ENCODE measurements at places on chromosomes 3 and 15. TPM values are rescaled to one million over a fixed set of nuclear protein-coding genes. Genes with fewer than 3 reads are reported as not detected.

The EXD1 gene
- total RNA-seq: not detected

The MPI gene
- 28.9 TPM for total RNA-seq

The CCR3 gene
- total RNA-seq: not detected

The RPL22L1 gene
- total RNA-seq: 53.5 TPM

The GOLGA8S gene
- 0.14 TPM for total RNA-seq

The CPOX gene
- 7.0 TPM for total RNA-seq

The RLBP1 gene
- total RNA-seq: not detected

The GHSR gene
- not detected for total RNA-seq

The HIGD2B gene
- total RNA-seq: not detected

The SNX22 gene
- total RNA-seq: 0.14 TPM

The RETNLB gene
- not detected for total RNA-seq

The SMCO1 gene
- total RNA-seq: not detected

The VILL gene
- 23.2 TPM for total RNA-seq

The CFAP44 gene
- total RNA-seq: 10.0 TPM

The CADPS gene
- total RNA-seq: not detected
